ENCODE measurements at places on chromosomes 4 and X.

DNA sequence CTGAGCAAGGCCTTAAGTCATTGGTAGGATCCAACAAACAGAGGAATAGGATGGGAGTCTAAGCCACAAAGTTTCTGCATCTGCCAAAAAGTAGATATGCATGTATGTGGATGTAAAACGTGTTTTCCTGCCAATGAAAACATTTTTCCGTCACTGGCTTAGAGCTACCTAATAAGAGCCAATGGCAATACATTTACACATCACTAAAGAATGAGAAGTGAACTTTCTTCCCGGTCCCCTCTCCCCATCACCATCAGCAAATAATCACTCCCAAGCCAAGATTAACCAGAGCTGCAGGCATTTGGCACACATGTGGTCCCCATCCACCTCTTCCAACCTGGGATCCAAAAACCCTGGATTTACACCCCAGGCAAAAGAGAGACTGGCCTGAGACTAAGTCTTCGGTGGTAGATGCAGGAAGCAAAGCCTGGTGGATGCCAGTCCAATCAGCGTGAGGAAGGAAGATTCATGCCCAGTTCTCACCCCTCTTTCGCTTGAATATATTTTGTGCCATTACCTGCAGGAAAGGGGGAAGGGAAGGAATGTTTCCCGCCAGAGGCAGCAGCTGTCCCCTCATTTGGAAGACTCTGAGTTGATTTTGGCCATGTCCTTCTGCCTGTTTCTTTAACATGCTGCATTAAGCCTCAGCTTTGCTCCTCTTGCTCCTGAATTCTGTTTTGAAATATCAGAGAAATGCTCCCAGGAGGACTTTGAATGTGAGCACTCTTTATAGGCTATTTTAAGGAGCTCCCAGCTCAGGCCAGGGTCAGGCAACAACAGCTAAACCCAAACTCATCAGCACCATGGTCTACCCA, 131.4 kb downstream of the CHIC2 start:
- peak; percentile 88 for DNase-seq

- no peak for DNase-seq
These were observed 41.3 kb upstream of the STAG2 start for GRCh38 chrX:123920105-123920785.

GRCh38 chr4:93317057-93317456, 511.5 kb upstream of the ATOH1 start:
- DNase-seq = no peak

DNA sequence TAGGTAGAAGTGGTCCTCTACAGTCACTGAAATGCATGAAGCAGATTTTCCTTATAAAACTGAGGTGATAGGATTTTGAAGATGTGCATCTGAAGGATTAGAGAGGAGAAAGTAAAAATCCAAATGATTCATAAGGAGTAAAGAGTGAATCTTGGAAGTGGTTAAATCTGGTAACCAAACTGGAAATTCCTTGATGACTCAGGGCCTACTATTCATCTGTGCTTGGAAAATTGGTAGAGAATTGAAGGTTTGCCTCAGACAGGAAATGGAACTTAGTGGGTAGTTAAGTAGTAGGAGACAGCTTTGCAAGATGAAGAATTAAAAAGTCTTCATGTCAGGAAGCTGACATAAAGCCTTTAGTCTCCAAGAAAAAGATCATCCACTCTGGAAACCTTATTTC, 368.9 kb upstream of the CTSO start:
- DNase-seq = no peak

DNA sequence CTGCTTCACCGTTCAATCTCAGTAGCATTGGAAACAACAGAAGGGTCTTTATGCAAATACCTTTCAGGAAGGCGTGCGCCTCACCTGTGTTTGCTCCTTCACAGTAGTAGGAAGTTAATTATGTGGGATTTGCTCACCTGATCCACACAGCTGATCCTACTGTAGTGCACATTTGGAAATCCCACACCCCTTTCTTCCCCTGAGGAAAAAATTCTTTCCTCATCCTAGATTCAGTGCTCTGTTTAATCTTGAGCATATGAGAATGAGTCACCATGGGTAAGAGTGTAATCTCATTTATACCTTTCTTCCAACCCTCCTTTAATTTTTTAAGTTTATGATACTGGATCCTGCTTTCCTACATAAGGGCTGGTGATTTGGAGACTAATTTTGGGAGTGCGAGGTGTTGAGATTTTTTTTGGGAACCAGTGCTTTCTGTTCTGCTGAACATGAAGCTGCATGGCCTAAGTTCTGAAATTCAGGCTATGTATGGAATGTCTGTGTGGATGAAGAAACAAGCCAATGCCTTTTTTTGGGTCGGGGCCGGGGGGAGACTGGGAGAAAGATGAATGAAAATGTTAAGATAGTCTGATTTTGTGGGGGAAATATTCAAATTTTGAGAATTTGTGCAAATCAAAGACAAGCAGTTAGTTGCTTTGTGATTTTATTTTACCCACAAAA, 19.0 kb downstream of the GAB1 start:
- DNase-seq = no peak

- DNase-seq = no peak
These were observed 951.2 kb upstream of the DIAPH2 start for GRCh38 chrX:95733426-95733825.

GRCh38 chr4:176839656-176840055, 46.9 kb upstream of the VEGFC start:
- no peak for DNase-seq

GRCh38 chr4:36152735-36153134, 91.6 kb downstream of the ARAP2 start:
- no peak for DNase-seq

- DNase-seq = no peak
These were observed 10.4 kb downstream of the CCNI start for GRCh38 chr4:77065382-77065781.

GRCh38 chrX:97358941-97359340, 475.2 kb downstream of the RPA4 start:
- DNase-seq = no peak

DNA sequence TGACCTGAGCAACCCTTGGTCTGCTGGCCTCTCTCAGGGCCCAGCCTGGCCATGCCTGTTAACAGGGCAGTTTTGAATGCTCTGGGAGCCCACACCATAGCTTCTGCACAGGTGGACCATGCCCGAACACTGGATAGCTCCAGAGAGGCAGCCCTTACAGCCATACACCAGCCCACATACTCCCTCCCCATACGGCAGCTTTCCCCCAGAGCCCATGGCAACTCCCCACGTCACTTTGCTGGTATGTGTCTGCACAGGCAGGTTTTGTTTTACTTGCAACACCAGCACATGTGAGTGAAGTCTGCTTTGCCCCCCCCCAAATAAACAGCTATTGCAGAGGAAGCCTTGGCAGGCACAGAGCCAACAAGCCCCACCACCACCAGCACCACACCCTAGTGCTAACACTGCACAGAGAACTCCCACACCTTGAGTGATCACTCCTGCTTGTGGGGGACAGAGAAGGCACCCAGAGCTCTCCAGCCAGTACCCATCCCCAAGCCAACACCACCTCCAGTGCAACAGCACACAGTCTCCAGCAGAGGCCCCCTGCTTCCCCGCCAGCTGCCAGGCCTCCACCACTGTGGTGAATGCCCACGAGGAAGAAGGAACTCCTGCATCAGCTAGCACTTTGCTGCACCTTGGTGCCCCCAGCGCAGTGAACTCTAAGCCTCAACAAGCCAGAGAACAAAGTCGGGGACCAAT, 87.3 kb downstream of the STPG2 start:
- DNase-seq = no peak

DNA sequence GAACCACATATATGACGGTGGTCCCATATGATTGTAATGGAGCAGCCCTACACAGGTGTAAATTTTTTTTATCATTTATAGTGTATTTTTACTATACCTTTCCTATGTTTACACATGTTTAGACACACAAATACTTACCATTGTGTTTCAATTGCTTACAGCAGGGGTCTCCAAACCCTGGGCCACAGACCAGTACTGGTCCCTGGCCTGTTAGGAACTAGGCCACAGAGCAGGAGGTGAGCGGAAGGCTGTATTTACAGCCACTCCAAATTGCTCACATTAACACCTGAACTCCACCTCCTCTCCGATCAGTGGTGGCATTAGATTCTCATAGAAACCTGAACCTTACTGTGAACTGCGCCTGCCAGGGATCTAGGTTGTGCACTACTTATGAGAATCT, 201.8 kb upstream of the NDST4 start:
- DNase-seq = no peak

GRCh38 chrX:54042609-54043021, 1.7 kb downstream of the PHF8 start:
- DNase-seq = peak; percentile 44

GRCh38 chr4:183011213-183011907, 87.7 kb upstream of the WWC2 start:
- DNase-seq = no peak

DNA sequence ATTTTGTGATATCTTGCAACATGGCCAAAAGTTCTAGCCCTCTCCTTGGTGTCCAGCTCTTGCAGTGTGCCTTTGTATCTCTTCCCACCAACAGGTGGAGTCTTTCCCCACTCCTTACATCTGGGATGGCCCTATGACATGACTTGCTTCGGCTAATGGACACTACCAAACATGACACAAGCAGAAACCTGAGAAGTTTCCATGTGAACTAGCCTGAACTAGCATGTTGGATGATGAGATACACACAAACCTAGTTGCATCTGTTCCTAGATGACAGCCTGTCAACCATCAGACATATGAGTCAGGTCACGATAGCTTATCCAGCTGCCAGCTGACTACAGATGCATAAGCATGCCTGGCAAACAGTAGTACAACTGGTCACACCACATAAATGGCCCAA, 207.5 kb upstream of the FTHL17 start:
- no peak for DNase-seq

DNA sequence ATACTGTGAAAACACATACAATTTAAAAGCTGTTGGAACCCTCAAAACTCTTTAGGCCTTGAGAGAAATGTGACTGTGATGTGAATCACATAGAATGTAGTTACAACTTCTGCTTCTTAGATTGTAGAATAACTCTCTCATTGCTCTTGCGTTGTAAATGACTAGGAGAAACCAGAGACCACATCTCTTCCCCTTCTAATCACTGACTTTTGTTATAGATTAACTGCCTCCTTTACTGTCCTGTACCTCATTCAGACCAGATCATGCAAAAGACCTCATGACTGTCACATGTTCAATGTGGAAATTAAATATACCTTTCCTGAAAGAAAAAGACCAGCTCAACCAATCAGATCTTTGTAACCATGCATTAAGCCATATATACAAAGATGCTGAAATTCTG, 43.2 kb upstream of the NEIL3 start:
- DNase-seq = no peak

GRCh38 chr4:15234116-15234855, 193.5 kb upstream of the C1QTNF7 start:
- no peak for DNase-seq

DNA sequence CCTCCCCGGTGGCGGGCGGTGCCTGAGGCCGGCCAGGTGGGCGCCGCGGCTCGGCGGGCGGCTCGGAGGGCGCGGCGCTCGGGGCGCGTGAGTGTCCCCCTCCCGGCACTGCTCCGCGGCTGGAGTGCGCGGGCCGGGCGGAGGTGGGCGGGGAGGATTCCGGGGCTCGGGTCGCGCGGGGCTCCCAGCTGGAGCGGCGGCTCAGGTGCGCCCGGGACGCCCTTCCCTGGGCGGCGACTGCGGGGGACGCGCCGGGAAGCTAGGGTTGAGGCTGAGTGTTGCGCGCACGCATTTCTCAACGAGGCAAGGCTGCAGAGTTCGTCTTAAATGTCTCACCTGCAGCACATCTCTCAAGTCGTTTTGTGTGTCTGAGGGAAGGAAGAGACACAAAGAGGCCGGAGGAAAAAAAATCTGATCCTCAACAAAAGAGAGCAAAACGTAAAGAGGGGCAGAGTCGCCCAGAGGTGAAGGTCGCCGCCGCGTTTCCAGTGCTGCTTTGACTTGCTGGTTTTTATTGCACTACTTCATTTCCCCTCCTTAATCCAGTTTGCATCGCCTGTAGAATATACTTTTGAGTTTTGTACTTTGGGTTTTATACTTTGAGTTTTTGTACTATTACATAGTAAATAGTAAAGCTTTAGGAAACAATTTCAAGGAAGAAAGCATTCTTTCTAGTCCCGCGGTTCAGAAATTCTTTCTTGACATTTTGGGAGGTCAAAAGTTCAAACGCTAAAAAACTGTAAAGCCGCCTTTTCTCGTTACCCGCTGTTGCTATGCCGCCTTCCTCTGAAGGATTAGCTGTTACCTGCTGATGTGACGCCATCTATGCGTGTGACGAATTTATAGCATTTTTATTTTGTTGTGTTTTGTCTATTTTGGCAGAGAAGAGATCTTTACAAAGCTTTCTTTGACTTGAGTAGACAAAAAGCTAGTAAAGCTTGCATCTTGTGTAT, 106.5 kb upstream of the STOX2 start:
- DNase-seq = peak; percentile 49

- DNase-seq = no peak
These were observed 34.2 kb downstream of the KLF3 start for GRCh38 chr4:38698176-38698575.

DNA sequence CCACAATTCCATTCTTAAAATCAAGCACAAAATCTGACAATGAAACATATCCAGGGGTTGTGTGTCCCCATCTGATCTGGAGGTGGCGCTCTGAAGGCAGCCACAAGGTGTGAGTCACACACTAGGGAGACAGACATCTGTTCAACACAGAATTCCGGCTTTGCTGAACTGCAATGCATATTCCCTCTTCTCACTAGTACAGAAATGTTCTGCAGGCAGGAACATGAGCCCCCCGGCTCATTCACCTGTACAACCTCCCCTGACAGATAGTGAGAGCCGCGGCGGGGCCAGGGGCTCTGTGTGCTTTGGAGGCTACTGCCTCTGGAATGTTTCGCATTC, 41.9 kb downstream of the WDR1 start:
- no peak for DNase-seq

DNA sequence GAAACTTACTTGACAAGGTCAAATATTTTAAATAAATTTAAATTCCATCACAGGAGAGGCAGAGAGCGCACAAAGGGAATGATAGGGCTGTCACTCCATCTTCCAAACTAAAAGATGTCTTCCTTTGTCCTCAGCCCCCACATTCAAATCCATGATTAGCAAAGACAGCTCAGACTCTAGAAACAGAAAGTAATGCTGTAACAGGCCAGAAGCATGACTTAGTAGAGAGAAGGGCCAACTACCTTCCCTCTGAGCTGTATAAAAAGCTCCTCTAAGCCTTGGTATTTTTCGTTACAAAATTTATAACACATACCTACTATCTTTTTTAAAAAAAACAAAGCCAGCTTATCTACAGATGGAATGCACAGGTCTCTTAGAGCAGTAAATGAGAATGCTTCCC, 207.4 kb downstream of the MAPK10 start:
- DNase-seq = no peak

GRCh38 chrX:23854122-23854521, 53.6 kb downstream of the APOO start:
- no peak for DNase-seq

GRCh38 chr4:53800741-53801140, 209.5 kb upstream of the LNX1 start:
- DNase-seq = no peak

DNA sequence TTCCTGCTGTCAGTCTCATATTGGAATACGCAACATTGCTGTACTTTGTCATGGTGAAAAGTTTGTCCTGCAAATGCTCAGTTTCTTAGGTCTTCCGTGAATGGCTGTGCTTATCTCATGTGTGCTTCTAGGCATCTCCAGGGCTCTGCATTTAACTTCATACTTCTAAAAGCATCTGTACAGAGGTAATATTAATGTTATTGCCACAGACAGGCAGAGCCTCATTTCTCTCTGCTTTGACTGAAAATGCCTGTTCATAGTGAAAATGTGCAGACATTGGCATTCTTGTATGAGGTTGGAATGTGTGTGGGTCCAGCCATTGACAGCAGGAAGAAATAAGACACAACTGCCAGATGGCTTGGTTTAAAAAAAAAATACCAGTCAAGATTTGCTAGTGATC, 140.1 kb upstream of the TTC29 start:
- DNase-seq = no peak

- DNase-seq = no peak
These were observed 103.8 kb downstream of the LUZP4 start for GRCh38 chrX:115393271-115393670.
